Thyroid gland (tissue), 4 donors: ENCODE measurements at places on chromosomes 1 and 21. TPM values are rescaled to one million over a fixed set of nuclear protein-coding genes. Genes with fewer than 3 reads are reported as not detected.

DNA sequence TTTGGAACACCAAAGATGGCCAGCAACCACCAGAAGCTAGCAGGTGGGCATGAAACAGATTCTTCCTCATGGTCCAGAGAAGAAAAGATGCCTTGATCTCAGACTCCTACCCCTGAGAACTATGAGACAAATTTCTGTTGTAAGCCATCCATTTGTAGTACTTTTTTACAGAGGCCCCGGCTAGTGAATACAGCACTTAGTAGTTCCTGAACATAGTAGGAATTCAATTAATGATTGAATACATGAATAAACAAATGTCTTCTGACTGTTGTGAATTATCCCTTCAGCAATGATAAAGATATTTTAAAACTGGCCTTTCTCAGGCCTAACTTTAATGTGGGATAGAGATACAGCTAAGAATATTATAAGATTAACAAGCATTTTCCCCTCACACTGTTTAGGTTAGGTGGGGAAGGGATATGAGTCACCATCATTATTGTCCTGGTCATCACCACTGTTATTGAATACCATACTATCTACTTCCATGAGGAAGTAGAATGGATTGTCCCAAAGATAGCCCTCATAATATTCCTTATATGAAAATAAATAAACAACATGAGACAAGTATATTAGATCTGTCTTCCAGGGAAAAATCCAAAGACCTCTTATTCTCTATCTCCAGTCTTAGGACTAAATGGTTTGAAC lies 51.4 kb downstream of the ADCY10 start:
- no peak for DNase-seq

DNA sequence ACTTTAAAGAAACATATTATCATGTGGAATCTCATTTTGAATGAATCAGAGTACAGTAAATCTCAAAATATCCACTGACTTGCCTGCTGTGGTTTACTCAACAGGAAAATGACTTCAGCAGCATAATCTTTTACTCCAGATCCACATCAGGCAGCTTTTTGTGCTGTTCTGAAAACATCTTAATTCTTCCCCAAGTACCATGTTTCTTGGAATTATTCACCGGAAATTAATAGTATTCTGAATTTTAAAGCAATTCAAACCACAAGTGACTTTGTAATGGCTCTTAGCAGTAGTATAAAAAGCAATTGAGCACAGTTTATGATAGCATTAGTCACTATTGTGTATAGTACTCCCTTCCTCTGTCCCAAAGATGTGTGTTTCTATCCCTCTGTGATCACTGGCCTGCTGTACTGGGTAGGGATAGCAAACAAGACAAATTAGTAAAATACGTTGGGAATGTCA lies 64.2 kb upstream of the ERRFI1 start:
- no peak for DNase-seq

DNA sequence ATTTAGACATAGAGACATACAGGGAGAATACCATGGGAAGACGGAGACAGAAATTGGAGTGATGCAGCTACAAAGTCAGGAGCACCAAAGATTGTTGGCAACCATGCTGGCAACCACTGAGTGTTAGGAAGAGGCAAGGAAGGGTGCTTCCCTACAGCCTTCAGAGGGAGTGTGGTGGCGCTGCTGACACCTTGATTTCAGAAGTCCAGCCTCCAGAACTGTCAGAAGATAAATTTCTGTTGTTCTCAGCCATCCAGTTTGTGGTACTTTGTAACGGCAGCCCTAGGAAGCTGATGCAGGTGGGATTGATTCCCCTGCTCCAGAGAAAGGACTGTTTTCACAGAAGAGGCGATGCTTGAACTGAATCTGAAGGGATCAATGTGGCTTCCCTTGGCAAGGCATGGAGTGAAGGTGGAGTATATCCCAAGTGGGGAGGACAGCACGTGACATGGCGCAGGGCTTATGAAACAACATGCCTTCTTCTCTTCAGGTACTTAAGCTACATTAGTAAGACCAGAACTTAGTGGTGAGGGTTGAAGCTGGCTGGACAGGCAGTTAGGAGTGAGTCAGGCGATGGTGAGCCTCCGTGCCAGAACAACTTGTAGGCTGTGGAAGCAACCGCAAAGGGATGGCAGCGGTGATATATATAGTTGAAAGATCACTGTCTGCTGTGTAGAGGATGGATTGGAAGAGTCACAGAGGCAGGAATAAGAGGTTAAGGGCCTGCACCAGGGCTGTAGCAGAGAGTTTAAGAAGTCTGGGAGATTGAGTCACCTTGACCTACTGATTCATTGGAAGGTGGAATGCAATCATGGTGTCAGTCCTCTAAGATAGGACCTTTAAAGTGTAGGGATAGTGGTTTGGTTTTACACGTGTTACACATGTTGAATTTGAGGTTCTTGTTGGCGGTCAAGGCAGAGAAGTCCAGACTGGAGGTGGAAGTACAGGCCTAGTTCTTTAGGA lies 2.1 kb downstream of the LEPR start:
- DNase-seq, result no peak

DNA sequence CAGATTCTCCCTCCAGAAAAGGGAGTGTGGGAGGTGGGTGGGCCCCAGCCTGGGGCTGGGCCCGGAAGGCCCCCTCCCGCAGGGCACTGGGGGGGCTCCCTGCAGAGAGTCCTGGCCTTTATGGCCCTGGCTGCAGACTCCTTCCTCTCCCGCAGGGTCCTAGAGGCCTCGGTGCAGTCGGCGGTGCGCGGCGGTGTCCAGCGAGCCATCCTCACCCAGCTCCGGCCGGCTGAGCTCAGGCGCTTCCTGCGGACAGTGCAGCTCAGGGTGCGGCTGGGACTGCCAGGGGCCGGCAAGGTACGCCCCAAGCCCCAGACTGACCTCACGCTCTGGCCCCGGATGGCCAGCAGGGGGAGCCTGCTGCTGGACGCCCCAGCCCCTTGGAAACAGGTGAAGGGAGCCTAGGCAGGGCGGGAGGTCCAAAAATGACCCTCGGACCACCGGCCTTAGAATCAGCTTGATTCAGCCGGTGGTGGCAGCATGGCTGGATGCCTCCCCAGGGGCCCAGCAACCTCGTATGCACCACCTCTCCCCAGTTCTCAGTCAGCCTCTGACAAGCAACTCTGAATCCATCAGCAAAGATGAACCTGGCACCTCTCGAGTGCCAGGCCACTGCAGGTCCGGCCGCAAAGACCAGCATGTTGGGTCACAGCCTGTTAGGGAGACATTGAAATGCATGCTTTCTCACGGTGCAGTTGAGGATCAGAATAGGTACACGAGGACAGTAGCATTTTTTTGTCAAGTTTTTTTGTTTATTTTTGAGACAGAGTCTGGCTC lies 20.6 kb downstream of the MTHFR start:
- peak; percentile 76 for DNase-seq

DNA sequence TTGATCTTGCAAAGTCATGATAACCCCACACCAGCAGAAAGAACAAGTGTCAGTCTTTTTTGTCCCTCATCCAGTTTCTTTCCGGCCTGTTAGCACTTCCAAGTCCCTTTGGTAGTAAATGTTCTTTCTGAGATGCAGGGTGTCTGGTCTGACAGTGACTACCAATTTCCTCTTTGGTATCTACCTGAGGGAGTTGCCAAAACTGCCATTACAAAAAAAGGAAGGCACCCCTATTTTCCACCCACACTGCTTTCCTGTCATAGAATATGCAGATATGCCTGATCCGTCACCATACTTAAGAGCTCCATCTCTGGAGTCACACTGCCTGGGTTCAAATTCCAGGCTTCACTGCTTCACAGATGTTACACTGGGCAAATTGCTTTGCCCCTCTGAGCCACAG lies 72.4 kb downstream of the ZNF281 start:
- no peak for DNase-seq

DNA sequence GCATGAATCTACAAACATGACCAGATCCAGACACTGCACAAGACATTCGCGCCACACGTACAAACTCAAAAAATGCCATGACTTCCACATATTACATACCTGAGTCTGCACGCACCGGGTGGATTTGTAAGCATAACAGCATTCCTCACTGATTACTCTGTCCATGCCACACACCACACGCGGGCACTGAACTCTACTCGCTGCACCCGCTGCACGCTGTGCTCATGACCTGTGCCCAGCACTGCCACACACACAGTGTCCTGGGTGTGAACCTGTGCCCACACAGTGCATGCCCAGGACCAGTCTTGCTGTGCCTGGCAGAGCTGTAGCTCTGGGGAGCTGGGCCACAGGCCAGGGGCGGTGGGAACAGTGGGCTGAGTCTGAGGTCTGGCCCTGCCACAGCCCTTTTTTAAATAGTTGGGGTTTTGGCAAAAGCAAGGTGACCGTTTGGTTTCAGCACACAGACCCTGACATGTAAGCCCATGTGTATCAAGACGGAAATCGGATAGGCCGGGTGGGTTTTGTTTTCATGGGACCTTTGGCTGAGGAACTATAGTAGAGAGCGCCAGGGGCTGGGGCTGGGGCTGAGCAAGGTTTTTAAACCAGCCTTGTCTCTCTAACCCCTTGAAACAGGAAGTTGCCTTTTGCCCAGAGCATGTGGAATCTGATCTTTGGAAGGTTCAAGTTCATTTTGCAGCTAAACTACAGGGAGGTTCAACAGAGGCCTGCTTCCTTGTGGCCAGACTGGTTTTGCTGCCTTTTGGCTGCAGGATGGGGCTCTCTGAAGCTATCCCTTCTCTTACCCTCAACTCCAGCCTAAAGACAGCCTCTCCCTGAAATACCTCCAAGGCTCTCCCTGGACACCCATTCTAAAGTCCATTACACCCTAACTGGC lies 12.3 kb upstream of the GOLT1A start:
- peak; percentile 13 for DNase-seq

DNA sequence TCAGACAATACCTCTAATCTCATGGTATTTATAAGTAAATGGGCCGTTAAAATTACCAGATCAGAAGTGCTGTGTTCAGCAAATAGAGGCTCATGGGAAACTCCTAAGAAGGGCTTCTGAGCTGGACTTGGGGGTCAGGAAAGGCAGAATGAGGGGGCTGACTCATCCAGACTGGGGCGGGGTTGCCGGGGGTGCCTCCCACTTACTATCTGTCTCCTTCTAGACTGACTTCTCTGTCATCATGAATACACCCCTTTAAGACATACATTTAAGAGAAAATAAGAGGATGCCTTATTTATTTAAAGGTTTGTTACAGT lies 96.0 kb upstream of the ERRFI1 start:
- no peak for DNase-seq

DNA sequence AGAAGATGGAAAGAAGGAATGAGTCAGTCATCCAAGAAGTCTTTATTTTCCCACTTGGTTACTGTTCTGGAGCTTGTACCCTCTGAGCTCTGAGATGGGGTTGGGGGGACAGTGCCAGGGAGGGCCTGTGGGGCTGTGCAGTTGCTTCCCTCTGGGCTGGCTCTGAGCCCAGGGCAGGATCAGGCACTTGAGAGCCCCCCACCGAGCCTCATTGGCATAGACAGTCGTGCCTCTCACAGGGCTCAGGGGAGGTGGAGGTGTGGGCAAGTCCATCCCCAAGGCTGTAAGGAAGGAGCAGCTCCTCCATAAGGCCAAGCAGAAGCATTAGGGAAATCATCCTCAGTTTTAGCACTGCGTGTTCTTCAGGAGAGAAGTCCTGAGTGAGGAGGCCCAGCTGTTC lies 2.5 kb upstream of the ARL8A start:
- no peak for DNase-seq

DNA sequence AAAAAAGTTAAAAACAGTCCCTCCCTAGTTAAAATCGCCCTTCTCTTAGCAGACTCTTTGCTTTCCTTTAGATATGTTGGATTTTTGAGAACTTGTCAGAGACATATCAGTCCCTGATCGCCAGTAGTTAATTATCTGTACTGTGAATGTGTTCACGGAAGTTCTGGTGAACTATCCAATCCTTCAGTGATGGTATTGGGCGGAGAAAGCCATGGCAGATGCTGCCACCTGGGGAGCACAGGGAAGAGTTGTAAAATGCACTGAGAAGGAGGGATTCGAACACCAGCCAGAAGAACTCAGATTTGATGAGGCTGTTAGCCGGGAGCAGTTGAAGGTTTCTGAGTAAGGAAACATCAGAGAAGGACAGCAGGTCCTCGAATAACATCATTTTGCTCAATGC lies 17.5 kb upstream of the KIF14 start:
- DNase-seq, result no peak

DNA sequence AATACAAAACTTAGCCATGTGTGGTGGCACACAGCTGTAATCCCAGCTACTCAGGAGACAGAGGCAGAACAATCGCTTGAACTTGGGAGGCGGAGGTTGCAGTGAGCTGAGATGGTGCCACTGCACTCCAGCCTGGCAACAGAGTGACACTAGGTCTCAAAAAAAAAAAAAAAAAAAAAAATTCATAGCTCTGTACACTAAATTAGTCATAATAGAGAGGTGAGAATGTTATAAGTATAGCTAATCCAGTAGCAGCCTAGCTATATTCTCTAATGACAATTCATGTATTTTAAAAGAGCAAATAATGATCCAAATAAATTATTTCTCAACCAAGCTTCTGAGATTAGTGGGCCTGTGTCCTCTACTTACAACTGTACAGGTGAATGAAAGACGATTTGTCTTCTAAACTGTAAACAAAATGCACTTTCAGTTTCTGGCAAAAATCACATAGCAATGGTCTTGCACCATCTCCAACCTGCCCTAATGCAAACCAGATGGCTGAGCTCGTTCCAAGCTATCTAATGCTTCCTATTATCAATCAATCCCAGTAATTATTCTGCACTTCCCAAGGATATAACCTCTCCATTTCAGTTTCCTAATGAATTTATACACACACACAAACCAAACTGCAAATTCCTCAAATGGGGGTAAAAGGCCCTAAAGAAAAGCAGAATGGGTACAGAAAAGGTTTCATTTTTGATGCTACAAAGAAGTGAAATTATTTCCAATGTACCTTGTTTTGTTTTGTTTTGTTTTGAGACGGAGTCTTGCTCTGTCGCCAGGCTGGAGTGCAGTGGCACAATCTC lies 56.5 kb downstream of the GATAD2B start:
- no peak for DNase-seq

GRCh38 chr1:111475701-111476100 lies 1.9 kb downstream of the C1orf162 start:
- DNase-seq, result no peak

- no peak for DNase-seq
These were observed 21.1 kb upstream of the RGS4 start for GRCh38 chr1:163047951-163048659.

GRCh38 chr1:221743416-221744208 lies 1.7 kb upstream of the DUSP10 start:
- DNase-seq, result no peak

The CSF3R gene
- total RNA-seq, result 7.8 TPM

The PINK1 gene
- 144 TPM for total RNA-seq

The TRIM17 gene
- 2.8 TPM for total RNA-seq

The SLAMF9 gene
- total RNA-seq, result not detected

The SYTL1 gene
- 19.4 TPM for total RNA-seq

The FAM72A gene
- total RNA-seq, result not detected
